ENCODE measurements at places on chromosomes 11 and 22.

DNA sequence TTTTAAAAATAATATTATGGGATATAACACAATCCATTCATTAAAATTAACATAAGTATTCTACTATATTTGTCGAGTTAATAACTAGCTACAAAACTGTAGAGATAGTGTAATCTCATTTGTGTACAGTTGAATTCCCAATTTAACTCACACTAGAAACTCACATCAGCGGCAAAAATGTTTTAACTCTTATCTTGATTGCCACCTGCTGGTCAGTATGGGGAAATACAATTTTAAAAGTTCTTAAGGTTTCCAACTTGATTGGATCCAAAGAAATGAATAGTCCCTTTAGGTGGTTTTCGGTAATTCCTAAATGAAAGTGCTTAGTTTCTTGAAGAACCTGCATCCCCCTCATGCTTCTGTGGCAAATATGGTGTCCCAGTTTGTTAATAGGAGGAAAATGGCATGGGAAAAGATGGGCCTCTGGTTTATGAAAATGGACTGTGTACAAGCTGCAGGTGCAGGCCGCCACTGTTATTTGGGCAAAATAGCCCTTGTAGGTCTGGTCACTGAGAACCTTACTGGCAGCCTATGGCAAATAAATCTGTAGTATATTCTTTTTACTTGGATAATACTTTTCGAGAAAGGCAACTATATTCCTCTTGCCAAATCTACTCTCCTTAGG is 33.7 kb upstream of the SLC17A6 start:
- DNase-seq: peak; percentile 1

GRCh38 chr22:23450434-23450795 is 129.7 kb downstream of the IGLL1 start:
- DNase-seq: no peak

GRCh38 chr11:47387944-47388696 is 9.8 kb upstream of the SPI1 start:
- DNase-seq: no peak

- no peak for DNase-seq
These were observed 79.4 kb downstream of the RBFOX2 start for GRCh38 chr22:35949243-35949642.

DNA sequence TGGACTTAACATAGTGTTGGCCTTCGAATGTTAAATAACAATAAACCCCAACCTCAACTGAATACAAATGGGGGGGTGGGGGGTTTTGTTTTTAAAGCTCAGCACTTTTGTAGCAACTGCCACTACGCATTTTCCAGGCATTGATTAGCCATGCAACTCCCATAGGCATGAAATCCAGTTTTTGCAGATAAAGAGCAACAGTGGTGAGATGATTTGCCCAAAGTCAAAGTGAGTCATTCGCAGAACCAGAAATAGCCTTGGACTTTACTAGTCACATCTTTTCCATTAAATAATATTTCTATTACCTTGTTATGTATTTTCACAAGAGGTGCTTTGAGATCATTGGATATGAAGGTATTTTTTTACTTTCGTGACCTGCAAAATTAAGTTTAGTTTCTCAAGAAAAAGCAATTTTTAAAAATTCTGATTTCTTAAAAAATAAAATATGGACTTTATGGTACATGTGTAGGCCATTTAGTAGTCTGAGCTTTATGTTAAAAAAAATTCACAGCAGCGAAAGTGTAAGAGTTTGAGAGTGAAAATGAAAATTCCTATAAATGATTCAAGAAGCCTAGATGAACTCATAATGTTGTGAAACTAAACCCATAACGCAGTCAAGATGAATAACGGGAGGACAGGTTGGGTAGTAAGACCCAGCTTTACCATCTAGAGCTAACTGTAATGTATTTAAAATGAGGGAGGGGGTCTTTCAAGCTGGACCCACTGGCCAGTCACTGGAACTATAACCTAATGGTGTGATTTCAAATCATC is 1.9 kb upstream of the PHF21A start:
- no peak for DNase-seq

DNA sequence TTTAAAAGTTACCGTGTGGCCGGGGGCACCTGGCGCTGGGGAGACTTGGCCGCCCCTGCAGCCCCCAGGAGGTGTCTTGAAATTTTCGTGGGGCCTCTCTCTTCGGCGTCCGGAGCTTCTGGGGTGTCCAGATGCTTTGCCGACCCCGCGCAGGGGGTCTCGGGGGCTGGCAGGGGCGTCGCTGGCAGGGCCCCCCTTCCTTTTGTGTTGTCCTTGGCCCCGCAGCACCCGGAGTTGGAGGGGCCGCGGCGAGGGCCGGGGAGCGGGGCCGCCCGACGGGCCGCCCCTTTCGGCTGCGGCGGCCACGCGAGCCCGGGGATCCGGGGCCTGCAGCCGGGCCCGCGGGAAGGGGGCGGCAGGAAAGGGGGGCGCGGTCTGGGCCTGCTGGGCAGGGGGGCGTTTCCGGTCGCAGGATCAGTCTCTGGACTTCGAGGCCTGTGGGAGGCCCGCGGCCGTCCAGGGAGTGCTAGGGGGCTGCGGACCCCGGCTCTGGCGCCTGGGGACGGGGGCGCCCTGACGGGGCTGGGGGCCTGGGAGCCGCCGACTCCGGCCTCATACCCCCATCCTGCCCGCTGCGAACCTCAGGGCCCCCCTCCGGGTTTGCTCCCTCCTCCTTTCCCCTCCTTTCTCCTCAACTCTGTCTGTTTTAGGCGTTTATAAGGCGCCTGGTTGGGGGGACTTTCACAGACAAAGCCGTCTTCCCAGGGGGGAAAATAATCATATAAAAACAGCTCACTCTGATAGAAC is 869 bp downstream of the ZC3H7B start:
- peak; percentile 74 for DNase-seq

DNA sequence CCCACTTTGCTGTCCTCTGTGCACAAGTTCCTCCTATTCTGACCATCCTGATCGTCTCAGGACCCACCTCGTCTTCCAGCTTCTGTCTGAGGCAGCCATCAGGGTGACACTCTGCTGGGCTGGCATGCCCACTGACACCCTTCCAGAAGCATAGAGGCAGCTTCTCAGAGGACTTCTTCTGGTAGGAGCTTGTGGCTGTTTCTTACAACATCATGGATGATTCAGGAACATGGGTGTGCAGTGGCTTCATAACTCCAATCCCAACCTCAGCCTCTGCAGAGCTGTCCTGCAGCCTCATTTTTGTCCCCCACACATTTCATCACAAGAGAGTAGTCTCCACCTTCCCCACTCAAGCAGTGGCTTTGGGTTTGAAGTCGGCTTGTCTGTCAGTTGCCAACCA is 20.9 kb upstream of the CTR9 start:
- no peak for DNase-seq

GRCh38 chr11:72411623-72412419 is 22.5 kb downstream of the CLPB start:
- DNase-seq: peak; percentile 59

DNA sequence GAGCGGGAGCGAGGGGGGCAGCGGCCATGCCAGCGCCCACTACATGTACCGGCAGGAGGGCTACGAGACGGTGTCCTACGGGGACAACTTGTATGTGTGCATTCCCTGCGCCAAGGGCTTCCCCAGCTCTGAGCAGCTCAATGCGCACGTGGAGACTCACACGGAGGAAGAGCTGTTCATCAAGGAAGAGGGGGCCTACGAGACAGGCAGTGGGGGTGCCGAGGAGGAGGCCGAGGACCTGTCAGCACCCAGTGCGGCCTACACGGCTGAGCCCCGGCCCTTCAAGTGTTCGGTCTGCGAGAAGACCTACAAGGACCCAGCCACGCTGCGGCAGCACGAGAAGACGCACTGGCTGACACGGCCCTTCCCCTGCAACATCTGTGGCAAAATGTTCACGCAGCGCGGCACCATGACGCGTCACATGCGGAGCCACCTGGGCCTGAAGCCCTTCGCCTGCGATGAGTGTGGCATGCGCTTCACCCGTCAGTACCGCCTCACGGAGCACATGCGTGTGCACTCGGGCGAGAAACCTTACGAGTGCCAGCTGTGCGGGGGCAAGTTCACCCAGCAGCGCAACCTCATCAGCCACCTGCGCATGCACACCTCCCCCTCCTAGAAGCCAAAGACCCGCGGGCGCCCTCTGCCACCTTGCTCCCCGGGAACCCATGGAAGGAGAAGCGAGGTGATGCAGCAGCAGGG is 20.9 kb upstream of the TMEM191C start:
- DNase-seq: no peak

DNA sequence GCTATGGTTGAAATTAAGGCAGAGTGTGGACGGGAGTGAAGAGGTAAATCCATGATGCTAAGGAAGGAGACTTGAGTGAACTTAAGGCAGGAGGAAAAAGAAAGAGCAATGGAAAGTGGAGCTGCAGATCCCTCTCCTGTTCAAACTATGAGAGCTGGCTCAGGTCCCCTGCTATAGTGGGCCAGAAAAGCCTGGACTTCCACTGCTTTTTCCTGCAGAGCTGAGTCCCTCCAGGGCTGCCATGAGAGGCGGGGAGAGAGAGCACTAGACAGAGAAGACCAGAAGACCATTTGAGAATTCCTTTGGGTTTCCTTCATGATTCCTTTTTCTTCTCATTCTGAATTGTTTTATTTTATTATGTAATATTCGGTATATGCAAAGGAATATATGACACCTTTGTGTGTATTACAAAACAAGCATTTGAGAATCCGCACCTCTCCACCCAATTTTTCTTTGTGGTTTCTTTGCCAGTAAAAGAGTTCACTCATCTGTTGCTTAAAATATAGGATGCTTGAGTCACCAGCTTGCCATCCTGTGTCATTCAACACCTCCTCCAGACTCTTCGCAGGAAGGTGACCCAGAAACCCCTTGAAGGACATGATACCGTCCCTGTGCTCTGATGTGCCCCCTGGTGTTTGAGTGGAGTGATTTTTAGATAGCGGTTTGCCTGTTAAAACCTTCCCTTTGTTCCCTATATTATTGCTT is 24.4 kb downstream of the SREBF2 start:
- DNase-seq: no peak

GRCh38 chr11:134762248-134763029 is 350.4 kb upstream of the B3GAT1 start:
- no peak for DNase-seq

- no peak for DNase-seq
These were observed 17.7 kb upstream of the IL2RB start for GRCh38 chr22:37167176-37167980.

DNA sequence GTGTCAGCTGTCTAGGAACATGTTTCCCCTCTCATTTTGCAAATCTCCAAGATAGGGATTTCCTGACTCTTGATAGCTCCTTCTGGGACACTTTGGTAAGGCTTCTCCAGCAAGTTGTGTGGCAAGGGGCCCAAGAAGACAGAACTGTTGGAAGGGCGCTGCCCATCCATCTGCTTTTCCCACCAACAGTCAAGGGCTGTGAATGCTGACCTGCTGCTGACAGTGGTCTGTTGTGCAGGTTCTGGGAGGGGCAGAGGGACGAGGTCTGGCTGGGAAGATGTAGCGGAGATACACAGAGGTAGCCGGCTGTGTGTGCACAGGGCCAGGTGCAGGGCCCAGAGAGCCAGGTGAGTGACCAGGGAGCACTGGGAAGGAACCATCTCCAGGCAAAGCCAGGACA is 12.2 kb downstream of the BCR start:
- no peak for DNase-seq

- no peak for DNase-seq
These were observed 65.4 kb downstream of the SMIM38 start for GRCh38 chr11:69221086-69221485.

GRCh38 chr22:46366801-46367706 is 31.5 kb downstream of the TRMU start:
- no peak for DNase-seq

GRCh38 chr11:60195923-60196368 is 13.1 kb upstream of the MS4A6A start:
- DNase-seq: no peak

DNA sequence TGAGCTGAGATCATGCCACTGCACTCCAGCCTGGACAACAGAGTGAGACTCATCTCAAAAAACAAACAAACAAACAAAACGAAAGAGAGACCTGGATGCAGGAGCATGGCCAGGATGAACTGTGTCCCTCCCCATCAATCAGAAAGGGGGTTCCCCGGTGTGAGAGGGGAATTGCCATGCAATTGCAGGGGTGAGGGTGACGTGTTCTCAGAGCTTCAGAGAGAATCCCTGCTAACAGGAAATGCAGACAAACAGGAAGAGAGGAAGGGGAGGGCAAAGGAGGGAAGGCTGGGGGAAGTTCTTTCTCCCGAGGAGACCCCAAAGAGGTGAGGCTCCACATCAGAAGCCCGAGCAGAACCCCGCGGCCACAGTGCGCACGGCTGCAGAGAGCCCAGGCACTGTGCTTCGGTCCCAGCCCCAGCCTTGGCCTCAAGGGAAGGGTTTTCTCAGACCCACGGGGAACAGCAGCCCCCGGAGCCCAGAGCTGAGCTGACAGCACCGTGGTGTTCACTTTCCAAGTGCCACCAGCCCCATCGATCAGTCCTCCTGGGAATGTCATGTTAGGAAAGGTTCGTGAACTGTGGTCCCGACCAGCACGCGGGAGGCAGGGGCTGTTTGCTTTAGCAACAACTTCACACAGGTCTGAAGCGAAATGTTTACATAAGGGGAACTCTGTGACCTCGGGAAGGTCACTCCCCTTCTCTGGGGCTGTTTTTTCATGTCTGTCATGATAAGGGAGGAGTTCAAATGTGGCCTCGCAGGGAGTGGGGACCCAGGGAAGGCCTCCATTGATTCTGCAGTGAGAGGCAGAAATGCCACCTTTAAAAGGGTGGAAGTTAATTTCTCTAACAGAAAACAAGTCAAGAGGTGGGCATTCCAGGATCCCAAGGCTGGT is 108.0 kb upstream of the ANO1 start:
- DNase-seq: no peak

DNA sequence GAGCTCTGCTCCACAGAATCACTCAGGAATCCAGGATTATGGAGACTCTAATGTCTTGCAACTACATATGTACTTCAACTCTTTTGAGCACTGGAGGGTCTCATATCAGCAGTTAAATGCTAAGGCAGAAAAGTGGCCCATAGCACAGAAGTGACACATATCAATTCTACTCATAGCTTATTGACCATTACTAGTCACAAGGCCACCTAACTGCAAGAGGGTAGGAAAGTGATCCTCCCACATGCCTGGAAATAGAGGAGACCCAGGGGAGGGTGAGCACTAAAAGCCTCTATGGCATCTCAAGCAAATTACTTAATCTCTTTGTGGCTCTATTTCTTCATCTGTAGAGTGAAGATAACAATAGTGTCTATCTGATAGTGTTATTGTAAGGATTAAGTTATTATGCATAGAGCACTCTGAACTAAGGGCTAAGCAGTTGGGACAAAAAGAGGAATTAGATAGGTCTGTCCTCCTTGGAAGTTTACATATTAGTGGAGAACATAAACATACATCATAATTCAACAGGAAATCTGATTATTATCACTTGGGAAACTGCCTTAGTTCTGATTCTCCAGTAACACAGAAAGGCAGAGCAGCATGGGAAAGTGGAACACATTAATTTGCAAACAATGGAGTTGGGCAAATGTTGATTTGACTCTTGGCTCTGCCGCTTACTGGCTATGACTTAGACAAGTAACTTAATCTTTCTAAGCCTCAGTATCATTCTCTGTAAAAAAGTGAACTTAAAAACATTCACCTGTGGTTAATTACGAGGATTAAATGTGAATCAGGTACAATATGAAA is 25.1 kb upstream of the USP47 start:
- no peak for DNase-seq

DNA sequence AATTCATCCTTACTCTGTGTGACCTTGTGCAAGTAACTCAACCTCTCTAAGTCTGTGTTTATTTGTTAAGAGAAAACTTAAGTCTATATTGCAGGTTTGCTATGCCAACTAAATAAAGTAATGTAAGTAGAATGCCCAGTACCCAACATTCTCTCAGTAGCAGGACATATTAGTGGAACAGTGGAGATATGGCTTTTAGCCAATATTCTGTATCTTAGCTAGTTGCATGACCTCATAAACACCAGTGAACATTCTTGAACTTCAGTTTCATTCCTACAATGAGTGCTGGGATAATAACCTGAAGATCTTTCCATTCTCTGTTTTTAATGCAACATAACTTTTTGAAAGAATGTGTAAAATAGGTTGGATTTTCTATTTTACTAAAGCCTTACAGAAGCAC is 77.0 kb downstream of the RAB38 start:
- DNase-seq: no peak

Data from right kidney (tissue), 9 donors.